ENCODE measurements at places on chromosomes 16 and 17.

DNA sequence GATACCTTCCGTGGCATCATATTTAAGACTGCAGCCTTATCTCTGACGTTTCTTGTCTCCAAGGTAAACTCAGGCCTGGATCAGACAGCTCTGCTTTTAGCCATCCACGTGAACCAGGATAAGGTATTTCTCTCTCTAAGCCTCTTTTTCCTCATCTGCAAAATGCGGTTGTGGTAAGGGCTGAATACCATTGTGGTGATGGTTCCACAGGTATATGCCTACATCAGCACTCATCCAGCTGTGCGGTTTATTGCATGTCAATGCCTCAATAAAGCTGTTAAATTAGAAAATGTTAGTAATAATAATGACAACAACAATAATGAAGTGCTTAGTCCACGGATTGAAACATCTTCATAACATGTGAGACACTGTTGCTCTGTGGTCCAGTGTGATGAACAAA, 104.4 kb downstream of the GRIN2A start:
- no peak for DNase-seq

- no peak for DNase-seq
Measured at GRCh38 chr17:5485270-5486205, at the start of gene DERL2. DERL2 (minus strand) TSS chr17:5486178; CDS start chr17:5486161, 17 bp downstream.

DNA sequence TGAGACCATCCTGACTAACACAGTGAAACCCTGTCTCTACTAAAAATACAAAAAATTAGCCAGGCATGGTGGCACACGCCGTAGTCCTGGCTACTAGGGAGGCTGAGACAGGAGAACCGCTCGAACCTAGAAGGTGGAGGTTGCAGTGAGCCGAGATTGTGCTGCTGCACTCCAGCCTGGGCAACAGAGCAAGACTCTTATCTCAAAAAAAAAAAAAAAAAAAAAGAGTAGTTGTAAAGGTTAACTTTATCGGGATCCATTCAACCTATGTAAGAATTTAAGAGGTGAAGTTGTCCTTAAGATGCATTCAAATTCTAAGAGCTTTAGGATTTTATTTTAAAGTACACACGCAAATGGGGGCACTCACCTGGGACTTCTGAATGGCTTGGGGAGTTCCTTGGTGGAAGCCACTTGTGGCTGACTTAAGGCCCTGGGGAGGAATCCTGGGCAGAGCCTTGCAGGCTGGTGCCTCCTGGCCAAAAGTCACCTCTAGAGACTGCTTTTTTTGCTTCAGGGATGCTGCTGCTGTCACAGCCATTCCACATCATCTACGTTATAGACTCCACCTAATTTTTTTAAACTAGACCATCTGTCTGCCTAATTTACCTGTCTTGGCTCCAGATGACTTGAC, 3.3 kb downstream of the CTCF start:
- DNase-seq: no peak

DNA sequence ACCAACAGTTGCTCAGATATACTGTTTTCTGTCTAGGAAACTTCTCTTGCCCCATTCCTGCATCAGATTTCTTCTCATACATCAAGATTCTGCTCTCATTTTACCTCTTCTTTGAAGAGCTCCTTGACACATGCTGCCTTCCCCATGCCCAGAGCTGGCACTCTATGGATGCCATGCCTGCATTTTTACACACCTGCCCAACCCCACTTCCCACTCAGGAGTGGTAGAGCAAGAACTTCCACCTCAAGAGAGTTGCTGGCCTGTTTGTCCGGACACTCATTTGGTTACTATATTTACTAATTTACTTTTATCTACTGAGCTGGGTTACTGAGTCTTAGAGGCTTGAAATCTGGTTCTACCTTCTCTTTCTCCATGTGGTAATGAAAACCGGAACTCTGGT, 98.3 kb upstream of the HLF start:
- no peak for DNase-seq

DNA sequence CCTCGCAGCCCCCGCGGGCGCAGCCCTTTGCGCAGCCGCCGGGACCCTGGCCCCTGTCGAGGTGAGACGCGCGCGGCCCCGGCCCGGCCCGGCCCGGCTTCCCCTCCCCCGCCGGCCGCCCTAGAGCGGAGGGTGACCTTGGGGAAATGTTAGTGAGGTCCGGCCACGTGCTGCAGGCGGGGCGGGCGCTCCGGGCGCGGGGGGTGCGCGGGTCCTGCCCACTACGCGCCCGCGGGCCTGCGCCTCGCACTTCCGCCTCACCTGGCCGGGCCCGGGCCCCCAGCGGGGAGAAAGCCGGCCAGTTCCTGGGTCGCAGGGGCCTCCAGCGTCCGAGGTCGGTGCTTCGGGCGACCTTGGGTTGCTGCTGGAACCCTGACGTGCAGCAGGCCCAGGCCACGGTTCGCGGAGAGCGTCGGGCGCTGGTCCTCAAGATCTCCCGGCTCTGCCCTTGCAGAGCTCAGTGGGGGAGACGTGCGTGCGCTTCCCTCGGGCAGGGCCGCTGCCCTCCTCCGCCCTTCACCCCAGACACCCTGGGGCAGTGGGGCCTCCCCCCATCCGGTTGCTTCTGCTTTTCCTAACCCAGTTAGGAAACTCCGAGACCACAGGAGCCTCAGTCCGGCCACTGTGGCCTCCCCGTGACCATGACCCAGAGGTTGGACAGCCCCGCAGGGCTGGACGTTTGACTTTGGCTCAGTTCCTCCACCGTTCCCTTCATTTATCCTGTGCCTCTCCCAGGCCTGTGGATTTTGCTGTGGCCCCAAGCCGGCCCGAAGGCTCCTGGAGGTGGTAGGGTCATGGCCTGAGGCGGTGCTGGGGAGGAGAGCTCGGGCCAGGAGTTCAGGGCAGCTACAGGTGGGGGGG, 791 bp downstream of the MCRIP2 start:
- DNase-seq: no peak

DNA sequence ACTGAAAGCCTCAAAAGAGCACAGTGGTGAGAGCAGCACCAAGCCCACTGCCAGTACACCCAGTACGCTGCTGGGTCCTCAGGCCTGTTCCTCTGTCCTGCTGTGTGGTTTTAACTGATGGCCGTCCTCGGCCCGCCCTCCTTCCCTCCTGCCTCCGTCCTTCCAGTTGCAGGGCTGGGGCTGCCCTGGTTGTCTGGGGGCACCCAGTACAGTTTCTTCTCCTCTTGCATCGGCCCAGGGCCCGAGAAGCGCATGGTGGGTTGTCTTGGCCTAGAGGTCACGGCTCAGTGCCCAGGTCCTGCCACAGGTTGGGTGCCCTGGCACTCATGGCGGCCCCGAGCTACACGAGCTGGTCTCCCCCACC, 70.8 kb upstream of the KCTD5 start:
- no peak for DNase-seq

GRCh38 chr17:50541402-50541715, 5.6 kb upstream of the SPATA20 start:
- no peak for DNase-seq

GRCh38 chr16:68022278-68022727, 729 bp downstream of the DDX28 start:
- no peak for DNase-seq

DNA sequence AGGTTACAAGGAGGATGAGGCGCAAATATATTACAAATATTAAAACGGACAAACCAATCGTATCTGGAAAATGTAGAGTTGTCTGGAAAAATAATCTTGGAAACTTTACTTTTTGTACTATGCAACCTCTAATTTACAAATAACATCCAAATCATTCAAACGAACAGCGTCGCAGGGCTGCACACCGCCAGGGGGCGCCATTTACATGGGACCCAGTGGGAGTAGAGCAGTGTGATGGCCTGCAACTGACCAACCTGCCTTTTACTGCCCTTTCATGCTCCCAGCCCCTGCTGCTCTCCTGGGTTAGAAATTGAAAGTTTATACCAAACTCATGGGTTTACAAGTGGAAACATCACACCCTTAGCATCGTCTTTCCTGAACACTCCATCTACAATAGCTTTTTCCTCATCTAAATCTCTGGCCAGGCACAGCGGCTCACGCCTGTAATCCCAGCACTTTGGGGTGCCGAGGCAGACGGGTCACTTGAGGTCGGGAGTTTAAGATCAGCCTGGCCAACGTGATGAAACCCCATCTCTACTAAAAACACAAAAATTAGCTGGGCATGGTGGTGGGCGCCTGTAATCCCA, 10.0 kb downstream of the PITPNC1 start:
- DNase-seq: no peak

DNA sequence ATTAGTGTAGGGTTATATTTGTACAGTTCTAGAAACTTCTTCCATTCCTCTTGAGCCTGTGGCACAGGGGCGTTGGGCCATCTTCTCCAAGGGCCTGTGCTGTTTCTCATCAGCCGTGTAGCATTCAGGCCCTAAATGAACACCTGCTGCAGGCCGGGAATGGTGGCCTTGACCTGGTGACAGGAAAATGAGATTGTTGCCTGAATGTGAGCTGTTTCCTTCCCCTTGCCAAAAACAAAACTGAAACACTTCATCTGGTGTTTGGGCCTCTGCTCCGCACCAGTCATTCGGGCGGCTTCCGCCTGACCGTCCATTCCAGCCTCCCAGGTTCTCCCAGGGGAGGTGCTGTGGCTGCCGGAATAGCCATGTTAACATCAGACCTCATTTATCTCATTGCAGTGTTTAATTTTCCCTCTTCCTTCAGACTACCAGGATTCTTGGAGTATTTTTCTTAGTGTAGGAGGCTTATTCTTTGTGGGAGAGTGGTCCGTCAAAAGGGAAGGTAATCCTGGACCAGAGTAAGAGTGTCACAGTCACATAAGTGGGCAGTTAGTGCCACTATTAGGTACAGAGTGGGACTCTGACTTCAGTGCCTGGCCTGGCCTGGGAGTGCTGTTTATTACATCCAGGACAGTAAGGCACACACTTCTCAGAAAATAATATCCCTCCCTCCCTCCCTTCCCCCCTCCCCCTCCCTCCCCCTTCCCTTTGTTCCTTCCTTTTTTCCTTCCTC, 61.9 kb downstream of the WWP2 start:
- DNase-seq: no peak

- no peak for DNase-seq
Measured at GRCh38 chr17:57135789-57136291, 50.8 kb downstream of the AKAP1 start.

DNA sequence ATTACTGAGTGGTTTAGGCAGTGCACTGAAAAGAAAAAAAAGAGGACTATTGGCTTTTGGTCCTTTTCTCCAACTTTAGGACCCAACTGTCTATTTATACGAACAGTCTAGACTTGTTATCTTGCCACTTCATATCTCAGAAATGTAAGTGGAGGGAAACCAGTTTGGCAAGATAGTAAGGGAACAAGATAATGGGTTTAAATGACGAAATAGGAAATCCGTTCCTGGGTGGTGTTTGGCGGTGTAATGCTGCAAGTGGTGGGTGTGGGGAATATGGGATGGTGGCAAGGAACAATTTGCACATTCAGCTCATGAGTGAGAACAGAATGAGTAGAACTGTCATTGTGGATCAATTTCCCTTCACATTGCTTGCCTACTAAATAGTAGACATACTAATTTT, 44.7 kb downstream of the GRB7 start:
- no peak for DNase-seq

- DNase-seq: no peak
Measured at GRCh38 chr16:88649924-88650748, 717 bp downstream of the CYBA start.

- no peak for DNase-seq
Measured at GRCh38 chr16:85484347-85485300, 128.5 kb upstream of the GSE1 start.

DNA sequence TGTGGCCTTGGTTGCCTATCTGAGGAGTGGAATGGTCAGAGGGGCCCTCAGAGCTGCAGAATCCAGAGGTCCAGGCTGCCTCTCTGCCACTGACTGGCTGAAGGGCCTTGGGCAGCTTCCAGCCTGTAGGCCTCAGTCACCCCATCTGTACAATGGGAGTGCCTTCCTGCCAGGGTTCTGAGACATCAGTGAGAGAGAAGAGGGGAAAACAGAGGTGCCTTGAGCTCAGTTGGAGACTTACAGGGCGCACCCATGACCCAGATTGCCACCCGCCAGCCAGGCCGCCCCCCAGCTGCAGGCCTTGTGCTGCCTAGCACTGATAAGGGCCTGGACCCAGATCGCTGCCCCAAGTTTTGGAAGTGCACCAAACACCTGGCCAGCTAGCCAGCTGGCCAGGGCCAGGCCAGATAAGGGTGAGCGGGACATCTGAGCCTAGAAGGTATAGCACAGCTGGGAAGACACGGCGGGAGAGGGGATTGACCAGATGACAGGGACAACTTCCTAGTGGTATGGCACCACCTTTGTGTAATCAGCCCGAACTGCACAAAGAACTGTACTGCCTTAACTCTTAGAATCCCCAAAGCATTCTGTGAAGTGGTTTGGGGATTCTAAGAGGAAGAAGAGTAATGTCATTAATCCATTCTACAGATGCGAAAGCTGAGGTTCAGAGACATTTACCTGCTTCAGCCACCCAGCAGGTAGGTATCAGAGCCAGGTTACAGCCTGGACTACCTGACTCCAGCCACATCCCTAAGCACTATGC, 1.4 kb downstream of the SLC4A1 start:
- no peak for DNase-seq

DNA sequence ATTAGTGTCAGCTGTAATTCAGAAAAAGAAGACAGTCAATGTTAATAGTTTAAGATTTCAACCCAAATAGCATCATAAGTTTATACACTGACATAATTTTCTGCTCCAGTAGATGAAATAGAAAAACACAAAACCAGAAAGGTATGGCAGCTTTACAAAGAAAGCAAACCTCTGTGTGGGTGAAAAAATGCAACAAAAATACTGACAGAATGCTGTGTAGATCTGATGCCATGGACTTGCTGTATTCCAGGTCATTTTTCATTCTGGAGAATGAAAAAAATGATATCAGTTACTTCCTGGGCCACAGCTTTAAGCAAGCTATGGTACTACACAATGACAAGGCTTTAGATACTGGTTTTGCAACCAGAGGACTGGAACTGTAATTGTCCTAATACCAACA, 116.0 kb downstream of the MAP2K4 start:
- no peak for DNase-seq

GRCh38 chr17:19578545-19578944, 44.9 kb downstream of the SLC47A1 start:
- no peak for DNase-seq

- DNase-seq: no peak
Measured at GRCh38 chr17:27244491-27245223, 49.3 kb upstream of the WSB1 start.

DNA sequence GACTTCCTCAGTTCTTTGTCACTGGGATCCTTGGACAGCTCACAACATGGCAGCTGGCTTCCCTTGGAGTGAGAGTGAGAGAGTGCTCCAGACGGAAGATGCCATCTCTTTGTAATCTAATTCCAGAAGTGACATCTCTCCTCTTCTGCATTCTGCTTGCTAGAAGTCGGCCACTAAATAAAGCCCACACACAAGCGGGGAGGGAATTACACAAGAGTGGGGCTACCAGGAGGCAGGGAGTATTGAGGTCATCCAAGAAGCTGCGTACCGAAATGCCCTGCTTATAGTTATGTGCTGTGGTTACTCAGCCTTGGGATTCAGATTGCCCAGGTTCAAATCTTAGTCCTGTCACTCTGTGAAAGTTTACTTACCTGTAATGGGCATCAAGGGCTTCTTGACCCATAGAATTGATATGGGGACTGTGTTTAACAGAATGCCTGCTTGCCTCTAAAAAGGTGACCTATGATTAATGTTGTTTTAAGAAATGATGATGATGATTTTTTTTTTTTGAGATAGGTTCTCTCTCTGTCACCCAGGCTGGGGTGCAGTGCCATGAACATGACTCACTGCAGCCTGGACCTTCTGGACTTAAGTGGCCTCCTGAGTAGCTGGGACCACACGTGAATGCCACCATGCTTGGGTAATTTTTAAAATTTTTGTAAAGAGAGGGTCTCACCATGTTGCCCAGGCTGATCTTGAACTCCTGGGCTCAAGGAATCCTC, 120.9 kb upstream of the HS3ST2 start:
- no peak for DNase-seq

GRCh38 chr16:89256651-89257254, 39.2 kb downstream of the ZNF778 start:
- DNase-seq: no peak

- DNase-seq: peak; percentile 89
Measured at GRCh38 chr16:1002399-1003166, 21.0 kb downstream of the SOX8 start.

All from Panc1 (cell line).